Amniotic epithelial cell (primary cell): ENCODE measurements at places on chromosomes 6 and 20.

DNA sequence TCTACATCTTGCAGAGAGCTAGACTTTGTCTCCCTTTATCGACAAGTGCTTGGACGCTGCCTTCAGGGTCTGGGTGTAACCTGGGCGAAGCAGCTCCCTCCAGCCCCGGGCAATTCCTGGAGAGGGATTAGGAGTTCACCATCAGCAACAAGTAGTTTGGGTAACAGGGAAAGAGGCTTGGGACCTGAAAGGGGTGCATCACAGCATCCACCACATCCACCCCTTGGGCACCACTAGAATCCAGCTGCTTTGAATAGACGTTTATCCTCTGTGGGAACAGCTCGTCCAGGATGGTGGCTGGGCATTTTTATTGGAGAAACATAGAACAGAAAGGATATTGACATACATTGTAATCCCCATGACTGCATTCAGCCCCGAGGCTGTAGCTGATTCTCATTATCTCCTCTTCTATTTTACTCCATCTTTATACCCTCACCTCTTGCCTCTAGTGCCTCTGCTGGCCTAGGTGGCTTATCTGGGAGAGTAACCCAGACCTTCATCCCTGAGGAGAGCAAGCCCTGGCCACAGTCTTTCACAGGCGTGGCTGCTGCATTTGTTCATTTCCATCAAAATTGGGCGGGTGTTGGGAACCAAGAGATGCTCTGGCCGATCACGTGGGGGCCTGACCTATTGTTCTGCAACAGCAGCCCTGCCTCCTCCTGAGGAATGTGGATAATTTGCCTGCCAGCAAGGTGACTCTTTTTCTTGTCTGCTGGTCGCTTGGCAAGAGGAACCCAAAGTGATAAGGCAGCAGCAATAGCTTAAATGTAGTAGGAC, 109.2 kb upstream of the RALGAPA2 start:
- no peak for DNase-seq

DNA sequence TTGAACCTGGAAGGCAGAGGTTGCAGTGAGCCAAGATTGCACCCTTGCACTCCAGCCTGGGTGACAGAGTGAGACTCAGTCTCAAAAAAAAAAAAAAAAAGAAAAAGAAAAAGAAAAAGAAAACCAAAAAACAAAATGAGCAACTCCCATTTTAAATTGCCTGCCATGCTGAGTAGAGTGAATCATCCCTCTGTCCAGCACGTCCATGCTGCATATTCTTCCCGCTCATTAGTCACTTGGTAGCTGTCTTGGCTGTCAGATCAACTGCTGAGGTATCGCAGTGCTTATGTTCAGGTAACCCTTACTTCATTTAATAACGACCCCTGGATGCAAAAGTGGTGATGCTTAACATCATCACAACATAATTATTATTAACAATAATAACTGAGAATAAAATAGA, 72.6 kb upstream of the RNF24 start:
- DNase-seq = peak; percentile 63

GRCh38 chr6:43196337-43196736, 14.3 kb downstream of the CUL9 start:
- DNase-seq = no peak

DNA sequence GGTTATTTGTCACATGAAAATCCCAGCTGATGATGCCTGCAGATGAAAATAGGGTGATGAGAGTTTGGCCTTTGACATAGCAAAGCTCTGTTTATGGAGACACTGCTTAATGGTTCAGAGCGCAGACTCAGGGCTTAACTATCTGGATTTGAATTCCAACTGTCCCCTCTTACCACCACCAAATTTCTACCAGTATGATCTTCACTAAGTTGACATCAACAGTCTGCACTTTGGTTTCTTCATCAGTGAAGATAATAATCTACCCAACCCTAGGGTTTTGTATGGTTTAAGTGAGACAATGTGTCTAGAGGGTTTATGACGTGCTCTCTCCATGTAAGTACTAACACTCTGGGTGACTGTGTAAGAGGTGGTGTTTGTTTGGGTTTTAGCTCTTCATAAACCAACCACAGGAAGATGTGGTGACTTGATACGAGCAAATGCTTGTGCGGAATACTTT, 151.4 kb upstream of the TNFAIP3 start:
- DNase-seq = peak; percentile 57

GRCh38 chr20:35904982-35905663, 49.2 kb downstream of the SCAND1 start:
- DNase-seq = no peak

DNA sequence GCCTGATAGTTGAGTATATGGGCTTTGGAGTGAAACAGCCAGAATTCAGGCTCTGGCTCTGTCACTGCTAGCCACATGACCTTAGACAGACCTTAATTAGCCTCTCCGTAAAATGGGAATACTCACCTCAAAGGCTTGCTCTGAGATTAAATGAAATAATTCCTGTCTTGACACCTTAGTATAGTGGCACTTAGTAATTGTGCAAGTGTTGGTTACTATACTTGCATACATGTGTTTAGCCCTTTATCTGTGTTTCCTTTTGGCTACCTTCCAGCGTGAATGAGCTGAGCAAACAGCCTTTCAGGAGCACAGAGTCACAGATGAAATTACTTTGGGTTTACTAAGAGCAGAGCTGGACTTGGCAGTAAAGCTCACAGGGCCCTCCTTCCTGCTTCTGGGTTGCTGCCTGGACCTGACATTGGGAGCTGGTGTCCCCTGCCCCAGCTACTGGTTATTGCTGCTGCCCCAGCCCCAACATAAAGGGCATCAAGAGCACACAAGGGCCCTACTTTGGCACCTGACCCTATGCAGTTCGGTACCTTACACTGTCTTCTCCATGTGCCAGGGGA, 32.8 kb downstream of the CD164 start:
- peak; percentile 80 for DNase-seq

- DNase-seq = peak; percentile 14
These were observed 59.0 kb upstream of the QKI start for GRCh38 chr6:163355426-163355991.

DNA sequence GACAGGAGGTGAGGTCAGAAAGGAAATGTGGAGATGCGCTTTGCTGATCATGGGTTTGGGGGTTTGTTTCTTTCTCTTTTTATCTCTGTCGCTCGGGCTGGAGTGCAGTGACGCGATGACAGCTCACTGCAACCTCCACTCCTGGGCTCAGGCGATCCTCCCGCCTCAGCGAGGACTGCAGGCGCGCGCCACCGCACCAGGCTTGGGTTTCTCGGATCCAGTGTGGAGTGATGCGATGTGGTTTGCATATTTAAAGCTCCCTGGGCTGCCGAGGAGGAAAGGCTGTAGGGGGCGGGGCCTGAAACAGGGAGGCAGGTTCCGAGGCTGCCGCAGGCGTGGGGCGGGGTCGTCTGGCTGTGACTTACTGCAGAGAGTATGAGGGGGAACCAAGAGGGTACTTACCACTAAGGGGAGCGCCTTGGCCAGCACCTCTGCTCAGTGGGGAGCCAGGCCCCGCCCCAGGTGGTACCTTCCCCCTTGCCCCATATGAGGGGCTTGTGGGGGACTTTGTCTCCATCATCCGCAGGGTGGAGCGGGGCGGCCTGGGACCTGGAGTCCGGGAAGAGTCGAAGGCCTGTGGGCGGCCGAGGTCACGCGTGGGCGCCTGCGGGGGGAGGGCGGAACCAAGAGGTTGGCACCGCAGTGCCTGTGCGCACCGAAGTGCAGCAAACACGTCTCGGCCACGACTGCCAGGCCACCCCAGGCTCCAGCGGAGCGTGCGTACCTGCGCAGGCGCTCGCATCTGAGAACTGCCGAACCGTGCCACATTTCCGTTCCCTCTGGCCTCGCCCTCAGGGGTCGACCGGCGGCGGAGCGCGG, 12.7 kb upstream of the BAK1 start:
- DNase-seq = no peak

DNA sequence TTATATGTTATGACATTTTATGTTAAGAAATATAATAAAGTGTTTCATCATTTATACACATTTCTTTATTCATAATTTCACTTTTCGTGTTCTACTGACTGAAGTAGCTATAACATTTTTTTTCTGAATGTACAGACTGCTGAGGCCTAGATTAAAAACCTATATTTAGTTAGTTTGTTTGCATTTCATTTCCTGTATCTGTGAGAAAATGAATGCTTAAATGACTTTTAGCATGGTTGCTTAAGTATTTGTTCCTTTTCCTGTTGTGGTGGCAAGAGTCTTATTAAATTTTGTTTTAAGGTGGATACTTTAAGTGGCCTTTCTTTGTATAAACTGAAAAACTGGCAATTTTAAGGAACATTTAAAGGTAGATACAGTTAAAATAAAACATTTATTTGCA, 779.7 kb upstream of the MAN1A1 start:
- DNase-seq = no peak

DNA sequence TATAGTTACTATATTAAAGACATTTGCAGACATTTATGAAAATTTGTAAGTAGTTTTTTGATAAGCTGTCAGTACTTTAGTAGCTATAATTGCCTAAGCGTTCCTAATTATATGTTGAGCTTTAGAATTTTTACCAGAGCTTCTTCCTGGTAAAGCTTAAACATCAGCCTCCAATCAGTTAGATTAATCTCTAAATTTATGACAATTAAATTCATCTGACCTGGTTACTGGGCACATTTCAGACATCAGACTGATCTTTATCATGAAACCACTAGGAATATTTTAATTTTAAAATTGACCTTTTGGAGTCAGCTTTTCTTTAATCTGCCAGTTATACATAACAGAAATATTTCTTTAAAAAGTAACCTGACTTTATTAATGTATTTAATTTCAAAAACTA, 23.5 kb downstream of the FIG4 start:
- no peak for DNase-seq

DNA sequence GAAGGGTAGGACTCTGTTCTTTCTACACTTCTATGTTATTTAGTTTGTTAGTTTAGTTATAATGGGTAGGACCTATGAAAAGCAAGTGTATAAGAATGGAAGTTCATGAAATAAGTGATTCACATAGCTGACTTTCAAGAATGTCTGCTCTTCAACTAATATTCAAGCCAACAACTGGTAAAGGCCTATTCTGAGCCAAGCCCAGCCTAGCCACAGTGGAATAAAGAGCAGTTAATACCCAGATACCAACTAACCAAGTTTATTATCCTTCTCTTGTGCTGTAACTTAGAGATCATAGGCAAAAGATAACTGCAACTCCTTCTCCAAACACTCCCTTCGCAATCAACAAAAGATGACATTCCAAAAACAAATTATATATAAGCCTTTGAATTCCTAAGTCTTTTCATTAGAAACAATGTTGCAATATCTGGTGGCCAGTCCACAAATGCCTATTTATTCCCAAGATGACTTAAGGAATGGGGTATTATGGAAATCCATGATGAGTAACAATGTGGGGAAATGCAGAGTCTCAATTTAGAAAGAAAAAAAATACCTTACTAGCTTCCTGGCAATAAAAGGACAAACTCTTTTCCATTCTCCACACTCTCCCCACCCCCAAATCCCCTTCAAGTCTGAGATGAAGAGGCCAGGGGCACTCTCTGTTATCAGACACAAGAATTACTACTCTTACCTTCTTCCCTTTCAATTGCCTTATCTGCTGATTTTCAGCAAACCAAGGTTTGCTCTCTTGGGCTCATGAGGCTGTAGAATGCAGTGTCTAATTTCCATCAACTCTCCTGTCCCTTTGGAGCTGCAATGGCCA, 27.4 kb downstream of the BTBD9 start:
- DNase-seq = peak; percentile 93

- peak; percentile 63 for DNase-seq
These were observed 4.6 kb upstream of the DSTN start for GRCh38 chr20:17565169-17565845.

GRCh38 chr6:53287336-53288225, 61.2 kb downstream of the ELOVL5 start:
- peak; percentile 36 for DNase-seq

GRCh38 chr20:2483504-2483903, 12.9 kb upstream of the SNRPB start:
- no peak for DNase-seq

DNA sequence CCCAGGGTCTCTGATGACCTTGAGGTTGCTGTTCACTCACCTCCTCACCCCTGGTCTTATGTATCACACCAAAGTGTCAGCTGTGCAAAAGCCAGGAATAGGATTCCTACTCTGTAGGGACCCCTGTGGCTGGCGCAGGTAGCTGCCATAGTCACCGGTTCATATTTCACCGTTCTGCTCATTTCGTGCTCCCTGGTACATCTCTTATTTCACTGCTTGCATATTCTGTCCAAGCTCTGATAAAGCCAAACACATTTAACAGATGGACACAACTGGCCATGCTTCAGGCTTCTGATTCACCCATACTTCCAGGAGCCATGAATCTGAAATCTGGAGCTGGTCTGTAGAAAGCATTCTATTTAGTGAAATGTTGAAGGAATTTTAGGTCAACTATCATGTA, 20.5 kb downstream of the SLC22A3 start:
- DNase-seq = no peak
